ENCODE measurements at places on chromosomes 1 and 21. TPM values are rescaled to one million over a fixed set of nuclear protein-coding genes. Genes with fewer than 3 reads are reported as not detected.

Gene FAAH
- total RNA-seq: 0.72 TPM

Gene OR6K2
- total RNA-seq: not detected

Gene NUAK2
- total RNA-seq: 13.1 TPM

Gene NBPF4
- total RNA-seq: not detected

Gene TRIM45
- 2.5 TPM for total RNA-seq

Gene CFHR2
- not detected for total RNA-seq

Gene HHAT
- 3.1 TPM for total RNA-seq

Gene ACTN2
- 1.6 TPM for total RNA-seq

Gene TMEM82
- total RNA-seq: not detected

Gene TRIM63
- not detected for total RNA-seq

Gene FCRL4
- total RNA-seq: not detected

Gene FAM72C
- total RNA-seq: 0.72 TPM

Gene FAM89A
- total RNA-seq: 5.1 TPM

Gene CEPT1
- 21.7 TPM for total RNA-seq

Gene EXTL1
- 0.52 TPM for total RNA-seq

Gene CD160
- total RNA-seq: not detected

Gene BCL2L15
- total RNA-seq: not detected

Data from epithelial cell of alveolus of lung (primary cell).